ENCODE measurements at places on chromosomes 1 and 21.

DNA sequence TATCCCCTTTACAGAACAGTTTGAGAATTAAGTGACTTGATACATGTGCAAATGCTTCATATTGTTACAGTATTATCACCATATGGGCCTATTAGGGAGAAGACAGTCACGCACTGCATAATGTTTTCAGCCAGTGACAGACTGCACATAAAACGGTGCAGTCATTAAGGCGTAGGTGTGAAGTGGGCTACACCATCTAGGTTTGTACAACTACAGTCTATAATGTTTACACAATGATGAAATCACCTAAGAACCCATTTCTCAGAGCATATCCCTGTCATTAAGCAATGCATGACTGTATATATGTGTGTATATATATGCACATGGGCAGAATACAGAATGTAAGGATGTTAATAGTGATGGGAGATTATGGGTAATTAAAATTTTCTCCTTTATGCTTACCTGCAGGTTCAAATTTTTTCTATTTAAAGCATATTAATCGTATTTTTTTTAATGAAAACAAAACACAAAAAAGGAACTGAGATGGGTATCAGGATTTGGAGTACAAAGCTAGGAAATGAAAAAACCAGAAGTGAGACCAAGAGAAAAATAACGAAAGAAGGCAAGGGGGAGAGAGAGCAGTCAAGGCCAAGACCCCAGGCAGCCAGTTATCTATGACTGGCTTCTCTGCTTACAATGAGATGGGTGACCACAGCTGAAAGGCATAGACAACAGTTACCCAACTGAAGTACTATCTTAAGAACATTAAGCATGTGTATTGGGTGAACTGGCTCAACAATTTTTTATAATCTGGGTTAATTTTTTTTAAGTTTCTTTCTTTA, 122.9 kb upstream of the DAB1 start:
- no peak for DNase-seq

GRCh38 chr1:41599912-41600311, 115.4 kb upstream of the EDN2 start:
- DNase-seq, result no peak

- no peak for DNase-seq
These were observed 145.4 kb upstream of the C8B start for GRCh38 chr1:57111175-57111574.

DNA sequence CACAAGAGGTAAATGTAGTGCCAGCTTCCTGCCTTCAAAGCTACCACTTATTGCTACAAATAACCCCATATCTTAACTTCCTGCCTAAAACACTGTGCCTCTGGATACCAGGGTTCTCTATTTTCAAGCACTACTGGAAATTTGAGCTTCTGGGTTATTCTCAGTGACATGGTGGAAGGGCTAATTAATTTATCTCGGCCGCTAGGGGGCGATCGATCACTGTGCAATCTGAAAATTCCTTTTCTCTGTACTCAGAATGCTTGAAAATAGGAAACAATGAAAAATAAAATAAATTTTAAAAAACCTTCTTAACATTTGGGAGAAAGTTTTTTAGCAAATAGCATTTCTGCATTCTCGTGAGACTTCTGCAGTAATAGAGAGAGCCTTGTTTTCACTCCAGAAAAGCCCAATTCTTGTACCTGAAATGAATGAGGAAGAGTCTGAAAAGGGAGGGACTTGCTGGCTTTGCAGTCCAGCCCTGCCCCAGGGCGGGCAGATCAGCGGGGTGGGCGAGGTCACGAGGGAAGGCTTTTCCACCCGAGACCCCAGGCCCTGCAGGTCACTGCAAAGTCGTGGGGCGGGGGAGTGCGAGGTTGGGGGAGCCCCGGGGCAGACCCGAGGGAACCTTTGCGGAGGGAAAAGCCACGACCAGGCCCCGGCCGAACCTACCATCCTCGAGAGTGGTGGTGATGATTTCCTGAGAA, 276.7 kb downstream of the PCP4 start:
- peak; percentile 52 for DNase-seq

DNA sequence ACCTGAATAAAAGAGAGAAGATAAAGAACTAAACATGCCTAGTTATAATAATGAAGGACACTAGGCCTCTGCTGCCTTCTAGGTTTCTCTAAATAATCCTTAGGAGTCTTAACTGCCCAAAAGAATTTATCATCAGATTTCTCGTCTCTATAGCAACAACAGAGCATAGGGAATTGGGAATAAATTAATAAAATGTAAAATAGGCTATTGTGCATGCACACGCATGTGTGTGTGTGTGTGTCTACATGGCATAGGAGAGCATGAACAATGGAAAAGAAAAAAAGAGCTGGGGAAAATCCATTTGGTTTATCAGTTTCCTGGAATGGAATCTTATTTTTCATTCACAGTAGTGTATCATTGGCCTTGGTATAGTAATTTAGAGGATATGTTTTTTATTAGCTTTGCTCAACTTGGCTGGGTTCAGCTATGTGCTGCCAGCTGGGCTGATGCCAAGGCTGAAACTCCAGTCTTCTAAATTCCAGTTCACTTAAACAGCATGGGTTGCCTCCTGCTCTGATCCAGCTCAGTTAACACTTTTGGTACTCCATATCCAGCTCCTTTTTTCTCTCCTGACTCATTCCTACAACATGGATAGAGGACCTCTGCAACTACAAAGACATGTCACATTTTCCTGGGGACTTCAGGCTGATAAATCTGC, 80.6 kb upstream of the SLFNL1 start:
- peak; percentile 90 for DNase-seq

DNA sequence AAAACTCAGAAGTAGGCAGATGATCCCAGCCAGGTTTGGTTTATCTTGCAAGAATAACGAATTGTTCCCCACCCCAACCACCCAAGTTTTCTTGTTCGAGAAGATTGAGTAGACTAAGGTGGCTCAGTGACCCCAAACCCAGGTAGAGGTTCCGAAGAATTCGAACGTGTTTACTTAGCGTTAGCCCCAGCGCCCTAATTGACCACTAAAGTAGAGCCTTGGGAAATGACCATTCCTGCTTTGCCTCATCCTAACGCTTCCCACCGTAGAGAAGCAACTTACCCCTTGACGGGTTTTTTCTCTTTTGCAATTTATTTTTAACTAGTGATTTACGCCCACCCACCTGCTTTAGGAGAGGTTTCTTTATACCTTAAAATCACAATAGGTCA, 870 bp downstream of the FBXO28 start:
- DNase-seq, result no peak

- no peak for DNase-seq
These were observed 115.5 kb downstream of the GABPA start for GRCh38 chr21:25850126-25850842.

GRCh38 chr1:85137660-85138059, 63.2 kb downstream of the SYDE2 start:
- no peak for DNase-seq

- DNase-seq, result peak; percentile 27
These were observed 29.6 kb downstream of the TSNAX start for GRCh38 chr1:231557898-231558707.

GRCh38 chr1:230792691-230793462, 45.7 kb downstream of the CAPN9 start:
- DNase-seq, result no peak

DNA sequence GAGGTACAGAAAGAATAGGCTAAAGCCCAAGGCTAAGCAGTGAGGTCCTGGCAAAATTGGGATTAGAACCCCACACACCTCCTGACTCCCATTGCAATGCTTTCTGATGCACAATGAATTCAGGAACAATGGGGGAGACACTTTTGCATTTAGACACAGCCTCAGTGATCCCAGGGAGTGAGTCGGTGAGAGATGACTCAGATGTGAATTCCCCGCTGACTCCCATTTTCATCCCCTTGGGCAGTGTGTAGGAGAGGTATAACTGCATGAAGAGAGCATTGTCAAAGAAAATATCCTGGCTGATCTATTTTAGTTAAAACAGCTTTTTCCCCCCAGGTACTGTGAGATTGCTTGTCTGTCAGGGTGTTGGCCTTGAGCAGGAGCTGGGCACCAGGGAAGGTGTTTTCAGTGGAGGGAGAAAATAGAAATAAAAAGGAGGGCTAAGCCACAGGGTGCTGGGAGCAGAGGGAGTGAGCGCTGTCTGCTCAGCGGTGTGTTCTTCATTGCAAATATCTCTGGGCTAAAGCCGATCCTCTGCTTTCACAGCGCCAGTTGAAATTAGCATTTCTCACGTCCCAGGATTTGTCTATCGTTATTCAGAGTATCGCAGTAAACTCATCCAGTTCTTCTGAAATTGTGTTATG, 247.7 kb upstream of the PTBP2 start:
- DNase-seq, result peak; percentile 36

GRCh38 chr1:56278061-56278460, 301.3 kb downstream of the PLPP3 start:
- DNase-seq, result no peak

- DNase-seq, result no peak
These were observed 195.9 kb downstream of the CYYR1 start for GRCh38 chr21:26377111-26377694.

GRCh38 chr1:27448982-27449381, 41.0 kb downstream of the WASF2 start:
- no peak for DNase-seq

DNA sequence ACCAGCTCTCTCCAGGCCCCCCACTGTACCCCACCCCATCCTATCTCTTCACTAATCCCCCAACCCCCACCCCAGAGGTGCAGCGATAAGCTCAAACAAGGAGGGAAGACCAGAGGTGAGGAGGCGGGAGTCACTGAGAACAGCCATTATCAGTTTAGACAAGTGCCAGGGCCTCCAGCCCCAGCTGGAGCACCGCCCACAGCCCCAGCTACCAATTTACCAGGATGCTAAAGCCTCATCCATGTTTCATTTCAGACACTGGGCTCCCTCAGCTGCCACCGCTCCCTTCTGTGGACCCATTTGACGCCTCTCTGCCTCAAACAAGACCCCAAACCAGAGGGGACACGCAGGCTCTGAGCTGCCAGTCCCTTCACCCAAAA, 80.6 kb downstream of the DISP3 start:
- no peak for DNase-seq

DNA sequence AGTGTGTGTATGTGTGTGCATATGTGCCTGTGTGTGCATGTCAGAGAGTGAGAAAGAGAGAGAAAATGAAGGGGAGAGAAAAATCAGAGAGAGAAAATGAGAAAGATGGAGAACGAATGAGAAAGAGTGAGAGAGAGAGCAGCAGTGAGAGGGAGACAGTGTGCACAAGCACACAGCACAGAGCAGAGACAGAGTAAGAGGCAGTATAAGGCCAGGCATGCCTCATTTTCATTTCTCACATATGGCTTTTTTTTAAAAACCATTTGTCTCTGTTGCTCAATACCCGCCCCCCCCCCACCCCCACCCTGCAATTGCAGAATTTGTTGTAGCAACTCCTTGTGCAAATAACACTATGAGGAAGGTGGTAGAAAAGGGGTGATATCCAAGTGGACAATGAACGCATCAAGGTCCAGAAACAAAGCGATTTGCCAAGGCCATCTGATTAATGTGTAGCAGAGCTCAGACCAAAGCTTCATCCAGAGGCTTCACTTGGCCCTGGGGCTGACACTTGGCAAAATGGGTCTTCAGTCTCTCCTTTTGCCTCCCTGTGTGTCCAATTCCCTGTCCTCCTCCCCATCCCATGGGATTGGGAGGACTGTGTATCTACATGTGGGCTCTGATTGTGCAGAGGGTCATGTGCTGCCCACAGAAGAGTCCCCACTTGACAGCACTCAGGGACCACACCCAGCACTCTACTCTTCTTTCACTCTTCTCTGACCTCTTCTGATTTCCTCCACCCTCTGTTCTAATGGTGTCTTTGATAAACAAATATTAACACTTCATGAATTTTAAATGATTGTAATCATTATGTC, 38.9 kb upstream of the HSD3B1 start:
- no peak for DNase-seq

- DNase-seq, result no peak
These were observed 75.5 kb downstream of the CAMK2N1 start for GRCh38 chr1:20410503-20410902.

DNA sequence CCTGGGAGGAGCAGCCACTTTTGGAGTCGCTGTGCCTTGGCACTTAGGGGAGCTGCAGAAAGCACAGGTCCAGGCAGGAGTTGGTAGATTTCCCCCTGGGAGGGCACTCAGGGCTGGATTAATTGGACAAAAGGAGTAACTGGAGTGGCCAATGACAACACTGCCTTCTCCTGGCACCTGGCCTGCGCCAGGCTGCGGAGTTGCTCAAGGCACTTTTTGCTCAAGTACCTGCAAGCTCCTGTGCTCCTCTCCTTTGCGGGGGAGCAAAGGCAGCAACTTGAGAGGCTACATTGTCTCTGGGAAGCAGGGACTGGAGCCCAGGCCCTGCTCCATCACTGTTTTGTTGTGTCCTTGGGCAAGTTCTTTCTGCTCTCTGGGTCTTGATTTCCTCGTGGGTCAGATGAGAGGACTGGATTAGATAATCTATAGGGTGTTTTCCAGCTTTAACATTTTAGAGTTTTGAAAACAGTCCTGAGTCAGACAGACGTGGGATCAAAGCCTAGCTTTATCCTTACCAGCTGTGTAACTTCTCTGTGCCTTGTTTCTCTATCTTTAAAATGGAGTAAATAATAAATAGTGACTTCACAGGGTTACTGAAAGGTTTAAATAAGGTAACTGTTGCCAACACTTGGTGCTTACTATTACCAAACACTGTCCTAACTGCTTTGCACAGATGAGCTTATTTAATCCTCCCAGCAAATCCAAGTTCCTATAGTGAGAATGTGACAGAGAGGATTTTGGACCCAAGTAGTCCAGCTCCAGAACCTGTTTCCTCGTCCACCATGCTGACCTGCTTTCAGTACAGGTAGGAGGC, 18.0 kb upstream of the GRHL3 start:
- DNase-seq, result no peak

DNA sequence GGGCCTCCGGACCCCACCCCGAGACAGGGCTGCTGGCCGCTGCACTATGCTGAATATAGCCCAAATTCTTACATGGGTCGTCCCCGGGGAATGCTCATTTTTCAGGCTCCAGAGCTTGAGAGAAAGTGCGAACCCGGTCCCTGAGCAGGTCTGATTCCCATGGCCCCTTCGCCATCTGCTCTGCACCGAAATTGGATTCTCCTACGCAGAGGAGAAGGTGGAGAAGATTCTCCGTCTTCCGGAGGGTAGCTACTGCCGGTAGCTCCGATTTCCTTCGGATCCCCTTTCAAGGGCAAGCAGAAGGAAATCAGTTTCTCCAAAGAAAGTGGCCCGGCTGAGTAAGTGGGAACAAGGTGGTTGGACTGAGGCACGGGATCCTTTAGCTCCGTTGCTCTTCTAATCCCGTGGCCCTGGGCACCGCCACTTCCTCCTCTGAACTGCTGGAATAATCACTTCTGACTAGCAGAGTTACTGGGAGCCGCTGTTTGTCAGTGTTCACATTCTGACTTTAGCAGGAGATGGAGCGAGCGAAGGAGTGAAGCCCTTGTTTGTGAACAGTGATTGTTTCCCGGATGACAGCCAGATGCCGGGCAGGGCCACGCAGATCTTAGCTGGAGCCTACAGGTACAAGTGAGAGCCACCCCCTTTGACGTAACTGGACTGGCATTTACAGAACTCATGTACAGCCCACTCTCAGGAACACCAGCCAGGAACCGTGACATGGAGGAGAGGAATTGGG, 1.1 kb upstream of the ZNF496 start:
- no peak for DNase-seq

Measured in AG08395 (cell line).